ENCODE measurements at places on chromosomes 3 and 15. TPM values are rescaled to one million over a fixed set of nuclear protein-coding genes. Genes with fewer than 3 reads are reported as not detected.

DNA sequence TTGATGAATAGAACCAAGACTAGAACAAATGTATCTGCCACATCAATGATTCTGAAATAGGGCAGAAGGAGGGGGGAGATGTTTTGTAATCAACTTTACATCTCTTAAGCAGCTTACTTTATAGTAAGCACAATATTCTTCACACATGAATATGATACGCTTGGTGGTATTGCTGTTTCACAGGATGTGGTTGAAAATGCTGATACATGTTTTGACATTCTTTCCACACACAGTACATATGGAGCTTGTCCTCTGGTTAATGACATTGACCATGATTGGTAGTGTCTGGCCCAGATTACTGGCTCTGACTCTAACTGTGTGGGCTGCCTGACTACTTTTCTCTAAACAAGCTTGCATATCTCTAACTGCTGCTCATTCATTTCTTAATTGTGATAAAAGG, 168.9 kb downstream of the KLHL25 start:
- peaks cover 61% of the 10 kb centered on the region for H3K36me3 ChIP-seq
- peak overlapping the region; percentile 86 for H3K27ac ChIP-seq
- peak; percentile 86 for ATAC-seq
- no peaks in the 10 kb centered on the region for H3K27me3 ChIP-seq

GRCh38 chr15:38216763-38217162, 35.9 kb upstream of the SPRED1 start:
- H3K27me3 ChIP-seq = peaks cover 8% of the 10 kb centered on the region
- no peak overlapping the region for H3K27ac ChIP-seq
- H3K4me3 ChIP-seq = no peak overlapping the region
- no peak for ATAC-seq

DNA sequence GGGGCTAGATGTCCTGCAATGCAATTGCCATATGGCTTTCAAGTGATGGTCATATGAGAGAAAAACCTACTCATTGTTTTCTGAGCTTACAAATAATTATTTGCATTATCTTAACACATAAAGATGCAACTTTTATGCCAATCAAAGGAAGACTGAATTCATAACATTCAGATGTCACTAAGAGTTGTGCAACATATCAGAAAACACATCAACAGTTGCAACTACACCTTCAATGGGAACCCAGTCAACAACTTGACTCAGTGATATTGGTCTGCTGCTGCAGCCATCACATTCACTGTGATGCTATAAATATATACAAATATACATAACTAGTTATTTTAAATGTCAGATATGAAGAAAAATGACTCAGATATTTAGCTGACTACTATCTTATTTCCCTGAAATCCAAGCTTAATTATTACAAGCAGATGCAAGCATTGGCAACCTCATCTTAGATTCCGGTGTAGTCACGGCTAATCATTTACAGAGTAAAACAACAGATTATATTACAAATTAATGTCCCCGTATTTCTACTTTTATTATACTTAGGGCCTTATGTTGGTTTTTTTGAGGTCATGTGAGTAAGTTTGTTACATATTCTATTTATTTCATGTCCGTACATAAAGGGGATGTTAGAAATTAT, 23.7 kb downstream of the CNTN3 start:
- ATAC-seq = no peak
- H3K27ac ChIP-seq = no peak overlapping the region
- no peaks in the 10 kb centered on the region for H3K4me1 ChIP-seq
- H3K36me3 ChIP-seq = no peaks in the 10 kb centered on the region
- H3K27me3 ChIP-seq = no peaks in the 10 kb centered on the region

DNA sequence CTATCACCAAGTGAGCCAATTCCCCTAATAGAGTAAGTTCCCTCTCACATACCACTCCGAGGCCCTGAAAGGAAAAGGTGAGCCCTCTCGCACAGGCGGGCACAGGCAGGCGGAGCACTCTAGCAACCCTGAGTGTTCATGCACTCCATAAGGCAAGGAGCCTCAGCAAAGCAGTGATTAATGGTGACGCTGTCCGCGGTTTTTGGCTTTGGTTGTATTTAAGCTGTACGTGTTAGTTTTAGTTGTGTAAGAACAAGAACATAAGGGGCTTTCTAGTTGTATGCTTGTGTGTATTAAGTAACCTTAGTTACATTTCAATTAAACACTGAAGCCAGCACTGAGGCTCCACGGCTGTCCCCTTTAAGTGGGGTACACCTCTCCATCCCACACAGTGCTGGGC, 33.1 kb downstream of the KLHL25 start:
- H3K27me3 ChIP-seq = no peaks in the 10 kb centered on the region
- H3K4me1 ChIP-seq = peaks cover 3% of the 10 kb centered on the region
- peak; percentile 16 for ATAC-seq
- H3K4me3 ChIP-seq = no peak overlapping the region
- H3K36me3 ChIP-seq = no peaks in the 10 kb centered on the region

DNA sequence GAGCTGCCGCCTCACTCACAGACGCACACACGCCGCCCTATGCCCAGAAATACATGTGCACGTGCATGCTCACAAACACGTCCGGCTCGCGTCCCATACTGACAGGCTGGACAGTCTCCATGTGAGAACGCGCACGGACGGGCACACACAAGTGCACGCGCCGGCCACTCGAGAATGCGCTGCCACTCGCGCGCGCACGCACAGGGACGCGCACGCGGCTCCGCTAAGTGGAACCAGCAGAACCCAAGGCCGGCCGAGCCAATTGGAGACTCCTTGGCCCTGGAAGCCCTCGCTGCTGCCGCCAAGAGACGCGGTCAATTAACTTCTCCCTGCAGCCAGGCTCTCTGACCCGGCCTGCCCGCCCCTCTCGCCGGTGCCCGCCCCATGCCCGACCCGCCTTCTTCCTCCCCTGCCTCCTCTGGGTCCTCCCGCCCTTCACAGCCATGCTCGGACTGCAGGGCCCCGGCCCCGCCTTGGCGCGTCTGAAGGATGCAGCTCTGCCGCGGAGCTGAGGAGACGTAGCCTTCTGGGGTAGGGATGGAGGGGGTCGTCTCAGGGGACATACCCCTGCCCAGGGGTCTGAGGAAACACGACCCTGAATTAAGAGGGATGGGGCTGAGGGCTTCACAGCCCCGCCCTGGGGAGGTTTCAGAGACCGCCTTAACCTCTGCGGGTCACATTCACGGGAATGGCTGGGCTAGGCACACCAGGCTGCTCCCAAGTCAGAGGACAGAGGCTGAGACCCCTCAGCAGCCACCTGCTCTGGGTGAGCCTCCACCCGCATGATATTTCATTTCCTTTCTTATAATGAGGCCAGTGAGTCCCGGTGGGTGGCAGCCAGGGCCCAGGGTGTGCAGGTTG, 15.0 kb downstream of the PTH1R start:
- H3K27me3 ChIP-seq = peaks cover 21% of the 10 kb centered on the region
- ATAC-seq = peak; percentile 31
- H3K4me3 ChIP-seq = peak overlapping the region; percentile 0
- no peaks in the 10 kb centered on the region for H3K36me3 ChIP-seq
- H3K4me1 ChIP-seq = no peaks in the 10 kb centered on the region

DNA sequence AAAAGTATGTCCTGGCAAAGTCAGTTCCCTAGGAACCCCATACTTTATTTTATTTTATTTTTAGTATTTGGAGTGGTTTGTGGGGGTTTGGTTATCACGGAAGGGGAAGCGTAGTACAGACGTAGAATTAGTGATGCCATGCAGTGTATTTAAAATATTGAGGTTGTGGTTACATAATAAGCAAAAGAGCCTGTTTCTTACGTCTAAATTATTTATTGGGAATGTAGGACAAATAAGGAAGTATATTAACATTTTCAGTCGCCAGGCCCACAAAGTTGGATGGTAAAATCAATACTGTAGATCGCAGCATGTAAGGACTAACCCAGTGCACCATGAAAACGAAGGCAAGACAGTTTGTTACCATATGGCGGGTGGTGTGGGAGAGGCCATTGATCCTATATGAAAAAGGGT, 558 bp downstream of the DTWD1 start:
- H3K27ac ChIP-seq = peak overlapping the region; percentile 97
- peak overlapping the region; percentile 93 for H3K4me3 ChIP-seq
- peaks cover 12% of the 10 kb centered on the region for H3K4me1 ChIP-seq

- H3K4me1 ChIP-seq = peaks cover 7% of the 10 kb centered on the region
- no peaks in the 10 kb centered on the region for H3K27me3 ChIP-seq
- H3K27ac ChIP-seq = no peak overlapping the region
- H3K36me3 ChIP-seq = no peaks in the 10 kb centered on the region
- no peak for ATAC-seq
These were observed 57.7 kb upstream of the CTNNB1 start for GRCh38 chr3:41141433-41142167.

Gene ADGRG7
- total RNA-seq = not detected

DNA sequence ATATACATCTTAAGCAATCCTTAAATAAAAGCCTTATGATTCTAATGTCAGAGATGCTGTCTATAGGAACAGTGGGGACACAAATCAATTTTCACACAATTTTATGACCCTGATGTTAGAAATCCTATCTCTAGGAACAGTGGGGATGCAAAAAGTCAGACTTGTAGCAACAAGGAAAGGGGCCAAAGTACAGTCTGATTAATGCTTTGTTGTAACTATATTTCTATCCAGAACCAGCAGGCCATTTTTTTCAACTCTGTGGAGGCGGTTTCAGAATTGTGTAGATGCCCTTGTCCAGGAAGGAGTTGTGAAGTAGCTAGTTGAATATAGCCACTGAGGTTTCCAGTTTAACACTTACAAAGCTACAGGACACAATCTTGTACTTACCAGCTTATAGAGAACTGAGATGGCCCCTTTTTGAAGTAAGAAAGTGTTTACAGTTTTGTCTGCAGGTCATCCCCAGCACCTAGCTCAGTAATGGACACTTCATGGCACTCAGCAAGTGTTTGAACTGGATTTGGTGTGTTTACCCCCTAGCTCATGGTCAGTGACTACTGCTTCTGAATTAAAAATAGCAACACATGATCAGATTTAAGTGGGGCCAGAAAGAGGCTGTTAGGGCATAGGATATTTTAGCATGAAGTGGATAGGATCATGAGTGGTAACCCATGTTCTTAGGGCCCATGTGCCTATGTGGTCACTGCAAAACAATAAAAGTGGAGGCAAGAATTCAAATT, 54.3 kb downstream of the RAB7A start:
- peaks cover 64% of the 10 kb centered on the region for H3K4me1 ChIP-seq
- peak overlapping the region; percentile 26 for H3K27ac ChIP-seq
- peaks cover 10% of the 10 kb centered on the region for H3K36me3 ChIP-seq

DNA sequence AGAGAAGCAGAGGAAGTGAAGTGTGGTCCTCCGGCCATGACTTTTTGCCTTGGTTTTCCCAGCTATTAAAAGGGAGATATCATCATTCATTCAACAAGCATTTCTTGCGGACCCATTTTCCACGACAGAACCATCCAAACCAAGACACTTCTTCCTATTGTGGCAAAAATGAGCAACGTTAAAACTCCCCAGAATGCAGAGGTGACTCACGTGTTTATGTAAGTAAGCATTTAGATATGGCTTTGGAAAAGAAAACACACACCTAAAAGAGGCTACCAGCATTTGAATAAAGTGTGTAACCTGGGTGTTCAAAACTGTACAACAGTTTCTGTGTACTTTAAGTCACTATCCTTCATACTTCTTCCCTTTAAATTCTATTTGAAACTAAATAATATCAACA, 181.3 kb downstream of the RORA start:
- no peak overlapping the region for H3K27ac ChIP-seq
- no peak for ATAC-seq
- no peak overlapping the region for H3K4me3 ChIP-seq

- no peak for ATAC-seq
- H3K4me1 ChIP-seq = no peaks in the 10 kb centered on the region
- no peak overlapping the region for H3K27ac ChIP-seq
These were observed 54.8 kb upstream of the OXTR start for GRCh38 chr3:8824238-8824637.

Gene LZTFL1
- total RNA-seq = 3.4 TPM

DNA sequence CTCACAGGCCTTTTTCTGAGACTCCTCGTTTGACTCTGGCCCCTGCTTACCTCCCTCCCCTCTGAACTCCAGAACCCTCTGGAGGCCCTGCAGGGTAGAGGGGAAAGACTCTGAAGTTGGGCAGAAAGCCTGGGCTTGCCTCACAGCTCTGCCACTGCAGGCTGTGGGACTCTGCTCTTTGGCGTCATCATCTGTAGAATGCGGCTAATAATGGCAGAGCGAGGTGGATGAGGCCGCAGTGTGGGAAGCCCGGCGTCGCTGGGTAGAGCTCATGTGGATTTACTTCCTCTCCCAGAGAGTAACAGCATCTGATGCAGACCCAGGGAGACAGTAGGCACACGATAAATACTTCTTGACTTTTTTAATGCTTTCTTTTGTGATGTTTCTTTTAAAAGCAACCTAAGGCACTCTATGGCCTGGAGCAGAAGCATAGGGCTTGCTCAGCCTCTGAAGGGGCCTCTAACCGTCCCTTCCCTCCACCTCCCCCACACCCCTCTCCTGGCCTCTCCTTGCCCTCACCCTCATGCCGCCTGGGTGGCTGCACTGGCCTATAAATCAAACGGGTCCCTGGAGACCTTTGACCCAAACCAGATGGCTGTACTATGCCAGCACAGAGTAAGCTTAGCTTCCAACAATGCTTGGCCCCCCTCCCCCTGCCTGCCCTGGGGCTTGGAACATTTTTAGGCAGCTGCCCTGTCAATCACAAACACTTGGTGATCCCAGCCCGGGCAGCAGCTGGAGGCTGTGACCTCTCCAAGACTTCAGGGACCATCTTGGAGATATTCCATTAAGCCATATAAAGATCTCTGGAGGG, 32.9 kb downstream of the SPSB4 start:
- H3K4me3 ChIP-seq = no peak overlapping the region
- no peak for ATAC-seq

DNA sequence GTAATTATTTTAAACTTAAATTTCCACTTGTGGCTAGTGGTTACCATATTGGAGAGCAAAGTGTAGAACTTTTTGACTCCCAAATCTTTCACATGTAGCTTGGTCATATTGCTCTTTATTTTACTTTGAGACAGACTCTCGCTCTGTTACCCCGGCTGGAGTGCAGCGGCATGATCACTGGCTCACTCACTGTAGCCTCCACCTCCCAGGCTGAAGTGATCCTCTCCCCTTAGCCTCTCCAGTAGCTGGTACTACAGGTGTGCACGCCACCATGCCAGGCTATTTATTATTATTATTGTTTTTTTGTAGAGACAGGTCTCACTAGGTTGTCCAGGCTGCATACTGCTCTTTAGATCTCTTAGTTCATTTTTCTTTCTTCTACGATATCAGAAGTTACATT, 3.9 kb downstream of the FNDC3B start:
- ATAC-seq = no peak
- no peaks in the 10 kb centered on the region for H3K27me3 ChIP-seq
- H3K4me1 ChIP-seq = peaks cover 8% of the 10 kb centered on the region
- H3K27ac ChIP-seq = no peak overlapping the region
- no peak overlapping the region for H3K4me3 ChIP-seq
- peaks cover 6% of the 10 kb centered on the region for H3K36me3 ChIP-seq

Gene CLDN11
- not detected for total RNA-seq

Gene LMAN1L
- total RNA-seq = 0.82 TPM

Gene C3orf85
- total RNA-seq = not detected

Gene GALNT15
- total RNA-seq = 0.22 TPM

GRCh38 chr15:57281321-57281720, 95.0 kb upstream of the CGNL1 start:
- no peak overlapping the region for H3K4me3 ChIP-seq
- no peak for ATAC-seq
- no peaks in the 10 kb centered on the region for H3K27me3 ChIP-seq
- H3K36me3 ChIP-seq = peaks cover 87% of the 10 kb centered on the region
